ENCODE measurements at places on chromosomes 13 and 19.

GRCh38 chr13:97435323-97435722 is 1.4 kb downstream of the RAP2A start:
- no peak for DNase-seq

DNA sequence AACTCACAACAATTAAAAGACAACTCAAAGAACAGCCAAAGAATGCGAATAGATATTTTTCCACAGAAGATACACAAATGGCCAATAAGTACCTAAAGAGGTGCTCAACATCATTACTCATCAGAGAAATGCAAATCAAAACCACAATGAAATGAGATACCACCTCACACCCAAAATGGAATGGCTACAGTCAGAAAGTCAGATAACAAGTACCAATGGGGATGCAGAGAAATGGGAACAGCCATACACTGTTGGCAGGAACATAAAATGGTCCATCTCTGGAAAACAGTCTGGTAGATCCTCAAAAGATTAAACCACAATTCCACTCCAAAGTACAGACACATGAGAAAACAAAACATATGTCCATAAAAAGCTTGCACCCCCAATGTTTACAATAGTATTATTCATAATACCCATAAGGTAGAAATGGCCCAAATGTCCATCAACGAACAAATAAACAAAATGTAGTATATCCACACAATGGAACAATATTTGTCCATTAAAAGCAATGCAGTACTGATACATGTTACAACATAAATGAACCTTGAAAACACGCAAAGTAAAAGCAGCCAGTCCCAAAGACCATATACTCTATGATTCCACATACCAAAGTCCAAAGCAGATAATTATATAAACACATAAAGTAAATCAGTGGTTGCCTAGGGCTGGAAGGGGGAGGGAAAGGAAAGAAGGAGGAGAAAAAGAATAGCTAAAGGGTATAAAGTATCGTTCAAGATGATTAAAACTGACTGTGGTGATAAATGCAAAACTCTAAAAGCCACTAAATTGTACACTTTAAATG is 19.6 kb downstream of the USP12 start:
- no peak for DNase-seq

GRCh38 chr13:36282821-36283432 is 14.7 kb downstream of the CCDC169 start:
- peak; percentile 15 for DNase-seq

DNA sequence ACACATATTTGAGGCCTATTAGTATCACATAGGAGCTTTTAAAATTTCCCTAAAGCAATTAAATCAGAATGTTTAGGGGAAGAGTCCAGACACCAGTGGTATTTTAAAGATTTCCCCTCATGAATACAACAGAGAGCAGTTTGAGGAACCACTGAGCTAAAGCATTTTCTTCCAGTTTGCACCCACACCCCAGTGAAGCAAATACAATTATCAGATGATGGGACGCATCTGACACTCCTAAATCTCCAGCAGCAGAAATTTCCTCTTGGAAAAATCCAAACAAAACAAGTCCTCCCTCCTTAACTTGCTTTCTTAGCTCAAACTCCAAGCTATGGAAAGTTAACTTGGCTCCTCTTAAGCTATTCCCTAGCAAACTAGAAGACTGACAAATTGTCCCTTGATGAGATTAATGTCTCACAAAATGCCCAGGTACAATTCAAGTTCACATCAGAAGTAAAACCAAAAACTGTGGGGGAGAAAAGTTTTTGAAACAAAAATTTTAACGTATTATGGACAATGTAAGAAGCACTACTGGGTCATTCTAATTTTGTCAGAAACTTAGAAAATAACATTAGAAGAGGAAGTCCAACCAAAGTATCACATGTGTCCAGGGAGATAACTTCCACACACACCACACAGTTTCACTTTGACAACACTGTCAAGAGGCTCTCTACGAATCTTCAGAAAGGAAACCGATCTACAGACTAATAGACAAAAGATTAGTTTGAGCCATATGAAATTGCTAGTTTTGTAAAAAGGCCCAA is 74.1 kb downstream of the ABCC4 start:
- DNase-seq = peak; percentile 70

DNA sequence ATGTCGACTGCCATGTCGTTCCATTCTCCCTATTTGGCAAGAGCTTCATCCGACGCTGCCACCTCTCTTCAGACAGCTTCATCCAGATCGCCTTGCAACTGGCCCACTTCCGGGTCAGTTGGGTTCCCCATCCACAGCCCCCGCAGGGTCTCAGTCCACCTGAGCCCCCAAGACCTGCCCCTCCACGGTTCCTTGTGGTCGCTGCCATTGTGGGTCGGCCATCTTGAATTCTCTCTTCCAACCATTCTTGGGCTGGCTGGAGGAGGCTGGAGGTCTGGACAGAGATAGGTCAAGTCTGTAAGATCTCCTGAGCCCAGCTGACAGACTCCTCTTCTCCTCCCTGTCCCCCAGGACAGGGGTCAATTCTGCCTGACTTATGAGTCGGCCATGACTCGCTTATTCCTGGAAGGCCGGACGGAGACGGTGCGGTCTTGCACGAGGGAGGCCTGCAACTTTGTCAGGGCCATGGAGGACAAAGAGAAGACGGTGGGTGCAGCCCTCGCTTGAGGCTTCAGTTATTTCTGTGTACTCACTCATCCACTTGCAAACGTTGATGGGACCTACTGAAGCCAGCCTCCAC is 19.5 kb downstream of the CPT1C start:
- DNase-seq = no peak

DNA sequence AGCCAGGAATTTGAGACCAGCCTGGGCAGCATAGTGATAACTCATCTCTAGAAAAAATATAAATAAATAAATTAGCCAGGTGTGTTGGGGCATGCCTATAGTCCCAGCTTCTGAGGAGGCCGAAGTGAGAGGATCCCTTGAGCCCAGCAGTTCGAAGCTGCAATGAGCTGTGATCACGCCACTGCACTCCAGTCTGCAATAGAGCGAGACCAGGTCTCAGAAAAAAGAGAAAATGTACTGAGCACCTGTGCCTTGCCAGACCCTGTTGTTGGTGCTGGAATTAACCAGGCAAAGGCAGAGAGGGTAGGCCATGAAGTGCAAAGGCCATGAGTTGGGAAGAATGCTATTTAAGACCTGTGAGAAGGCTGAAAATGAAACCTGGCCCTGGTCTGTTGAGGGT is 2.7 kb downstream of the CYTH2 start:
- no peak for DNase-seq

DNA sequence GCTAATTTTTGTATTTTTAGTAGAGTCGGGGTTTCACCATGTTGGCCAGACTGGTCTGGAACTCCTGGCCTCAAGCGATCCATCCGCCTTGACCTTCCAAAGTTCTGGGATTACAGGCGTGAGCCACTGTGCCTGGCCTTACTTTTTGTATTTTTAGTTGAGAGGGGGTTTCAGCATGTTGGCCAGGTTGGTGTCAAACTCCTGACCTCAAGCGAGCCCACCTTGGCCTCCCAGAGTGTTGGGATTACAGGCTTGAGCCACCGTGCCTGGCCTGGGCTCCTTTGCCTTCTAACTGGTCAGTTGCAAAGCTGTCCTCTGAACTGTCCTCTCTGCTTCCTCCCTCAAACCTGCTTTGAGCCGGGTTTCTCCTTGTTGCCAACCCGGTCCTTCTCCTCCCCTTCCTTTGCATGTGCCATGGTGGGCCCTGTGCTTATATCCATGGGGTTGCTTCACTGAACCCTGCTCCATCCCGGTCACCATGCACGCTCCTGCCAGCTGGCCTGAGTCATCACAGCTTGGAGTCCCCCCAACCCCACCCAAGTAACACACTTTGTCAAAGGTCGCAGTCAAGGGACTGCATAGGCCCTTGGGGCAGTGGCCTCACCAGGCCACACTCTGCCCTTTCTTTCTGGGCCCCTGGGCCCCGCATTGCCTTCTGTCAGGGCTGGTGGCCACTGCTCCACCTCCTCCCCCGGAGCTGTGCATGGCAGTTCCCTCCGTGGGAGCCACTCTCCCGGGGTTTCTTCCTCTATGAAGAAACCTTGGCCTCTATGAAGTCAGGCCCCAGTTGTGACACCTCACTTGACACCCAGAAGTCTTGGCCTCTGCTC is 21.2 kb downstream of the WTIP start:
- no peak for DNase-seq

- DNase-seq = peak; percentile 35
Measured at GRCh38 chr13:76992548-76993001, 694 bp downstream of the CLN5 start.

DNA sequence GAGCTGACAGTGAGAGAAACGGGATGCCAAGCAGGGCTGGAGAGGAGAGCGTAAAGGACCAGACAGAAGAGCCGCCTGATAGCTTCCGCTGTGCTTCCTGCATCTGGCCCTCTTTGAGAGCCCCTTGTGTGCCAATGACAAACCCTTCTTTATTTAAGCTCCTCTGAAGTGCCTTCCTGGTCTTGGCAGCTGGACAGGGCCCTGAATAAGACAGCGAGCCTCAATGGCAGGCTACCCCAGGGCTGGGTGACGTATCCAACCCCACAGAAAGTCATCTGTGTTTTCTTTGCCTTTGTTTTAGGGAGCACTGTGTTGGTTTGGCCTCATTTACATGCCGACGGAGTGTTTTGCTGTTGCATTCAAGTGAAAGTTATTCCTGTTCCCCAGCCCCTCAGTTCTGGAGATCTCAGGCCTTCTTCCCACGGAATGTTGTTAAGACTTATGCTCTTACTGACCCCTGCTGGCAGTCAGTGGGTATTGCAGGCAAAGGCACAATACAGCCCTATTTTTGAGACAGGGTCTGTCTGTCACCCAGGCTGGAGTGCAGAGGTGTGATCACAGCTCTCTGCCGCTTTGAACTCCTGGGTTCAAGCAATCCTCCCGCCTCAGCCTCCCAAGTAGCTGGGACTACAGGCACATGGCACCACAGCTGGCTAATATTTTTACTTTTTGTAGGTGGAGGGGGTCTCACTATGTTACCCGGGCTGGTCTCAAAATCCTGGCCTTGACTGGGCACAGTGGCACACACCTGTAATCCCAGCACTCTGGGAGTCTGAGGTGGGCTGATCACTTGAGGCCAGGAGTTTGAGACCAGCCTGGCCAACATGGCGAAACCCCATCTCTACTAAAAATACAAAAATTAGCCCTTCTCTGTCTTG is 16.8 kb downstream of the CCL25 start:
- peak; percentile 31 for DNase-seq

GRCh38 chr13:23960566-23961156 is 63.4 kb upstream of the C1QTNF9B start:
- DNase-seq = no peak

- DNase-seq = no peak
Measured at GRCh38 chr13:79457948-79458347, 23.0 kb upstream of the NDFIP2 start.

- DNase-seq = no peak
Measured at GRCh38 chr13:30605052-30605451, 12.7 kb upstream of the USPL1 start.

GRCh38 chr13:21235174-21235573 is 58.7 kb downstream of the MRPL57 start:
- no peak for DNase-seq

- DNase-seq = no peak
Measured at GRCh38 chr13:98451676-98452470, 125.0 kb downstream of the STK24 start.

GRCh38 chr13:109254274-109254673 is 532.1 kb downstream of the IRS2 start:
- DNase-seq = no peak

- DNase-seq = no peak
Measured at GRCh38 chr13:34340534-34340933, 522.6 kb downstream of the RFC3 start.

DNA sequence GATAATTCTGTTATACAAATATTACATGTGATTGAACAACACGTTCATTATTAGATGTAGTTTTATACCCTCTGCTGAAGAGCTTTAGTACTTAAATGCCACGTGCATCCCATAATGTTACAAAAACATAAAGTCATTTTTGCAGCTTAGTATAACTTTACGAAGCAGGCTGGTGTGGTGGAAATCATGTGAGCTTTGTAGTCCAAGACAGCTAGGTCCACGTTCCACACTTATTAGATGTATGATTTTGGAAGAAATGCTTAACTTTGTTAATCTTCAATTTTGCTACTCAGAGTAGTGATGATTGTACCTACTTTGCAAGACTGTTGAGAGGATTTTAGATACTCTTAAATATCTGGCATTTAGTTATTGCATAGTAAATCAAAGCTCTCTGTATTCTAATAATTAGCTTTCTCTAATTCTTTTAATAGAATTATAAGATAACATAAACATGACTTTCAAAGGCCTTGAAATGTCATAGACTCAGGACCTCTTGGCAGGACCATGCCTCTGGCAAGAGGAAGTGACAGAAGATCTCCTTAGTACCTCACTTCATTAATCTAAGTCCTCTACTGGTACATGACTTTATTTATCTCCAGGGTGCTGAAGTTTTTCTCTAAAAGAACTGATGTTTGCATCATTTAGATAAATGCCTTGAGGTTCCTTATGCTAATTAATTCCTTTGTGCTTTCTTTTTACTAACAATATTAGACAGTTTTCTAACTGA is 153.7 kb downstream of the PCDH20 start:
- no peak for DNase-seq

GRCh38 chr13:72534951-72535640 is 192.3 kb downstream of the MZT1 start:
- no peak for DNase-seq

- no peak for DNase-seq
Measured at GRCh38 chr13:44283600-44283999, 90.0 kb upstream of the SERP2 start.

GRCh38 chr19:460877-461720 is at the start of gene SHC2:
Gene SHC2 (minus strand): TSS chr19:461033. CDS start chr19:460996, 37 bp downstream.
- DNase-seq = no peak

- no peak for DNase-seq
Measured at GRCh38 chr13:27774651-27775050, 17.6 kb upstream of the GSX1 start.

- peak; percentile 68 for DNase-seq
Measured at GRCh38 chr19:681029-682019, 5.1 kb downstream of the FSTL3 start.

DNA sequence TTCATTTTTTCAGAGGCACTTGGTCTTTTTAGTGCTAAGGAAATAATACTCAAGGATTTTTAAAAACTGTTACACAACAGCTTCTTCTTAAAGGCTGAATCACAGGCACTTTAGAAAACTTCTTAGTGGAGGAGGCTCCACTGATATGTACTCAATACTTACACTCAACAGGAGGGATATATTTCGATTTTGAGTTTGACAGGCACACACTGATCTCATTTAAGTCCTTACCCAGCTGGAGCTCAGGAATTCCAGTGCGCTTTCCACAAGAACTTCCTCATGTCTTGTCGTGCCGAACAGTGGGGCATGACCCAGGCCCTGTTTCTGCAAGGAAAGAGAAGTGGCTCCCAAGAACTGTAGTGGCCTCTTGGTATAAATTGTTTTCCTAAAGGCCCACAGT is 103.8 kb downstream of the RGCC start:
- DNase-seq = no peak

- DNase-seq = no peak
Measured at GRCh38 chr13:36550177-36550576, 117.9 kb downstream of the CCNA1 start.

All from MM.1S (cell line).